Stimulated activated CD8-positive, alpha-beta memory T cell treated with anti-CD3 and anti-CD28 coated beads, Interleukin-2, amount 100 ng/mL, for 1 hour (primary cell): ENCODE measurements at places on chromosomes 11 and 22.

DNA sequence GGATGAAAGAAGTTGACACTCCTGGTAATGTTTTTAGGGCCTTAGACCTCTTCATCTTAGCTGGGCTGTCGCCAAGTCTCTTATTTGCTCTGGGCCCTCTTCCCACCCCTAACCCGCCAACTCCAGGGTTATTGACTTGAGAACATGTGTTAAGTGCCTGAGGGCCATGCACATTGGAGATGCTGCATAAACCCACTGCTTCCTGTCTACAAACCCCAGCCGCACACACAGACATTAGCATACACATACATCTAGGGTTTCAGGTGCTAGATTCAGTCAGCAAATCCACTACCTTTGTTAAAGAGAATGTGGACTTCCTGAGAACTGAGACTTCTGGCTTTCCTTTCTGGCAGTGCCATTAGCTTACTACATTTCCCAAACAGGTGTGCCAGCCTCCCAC, 817 bp downstream of the PANX3 start:
- no peak for DNase-seq

GRCh38 chr11:70552167-70553150, 154.1 kb downstream of the CTTN start:
- DNase-seq: no peak

- no peak for DNase-seq
Observed at GRCh38 chr22:24894998-24895397, 51.5 kb downstream of the LHFPL7 start.

- DNase-seq: no peak
Observed at GRCh38 chr11:111355956-111356659, 23.0 kb downstream of the POU2AF1 start.

DNA sequence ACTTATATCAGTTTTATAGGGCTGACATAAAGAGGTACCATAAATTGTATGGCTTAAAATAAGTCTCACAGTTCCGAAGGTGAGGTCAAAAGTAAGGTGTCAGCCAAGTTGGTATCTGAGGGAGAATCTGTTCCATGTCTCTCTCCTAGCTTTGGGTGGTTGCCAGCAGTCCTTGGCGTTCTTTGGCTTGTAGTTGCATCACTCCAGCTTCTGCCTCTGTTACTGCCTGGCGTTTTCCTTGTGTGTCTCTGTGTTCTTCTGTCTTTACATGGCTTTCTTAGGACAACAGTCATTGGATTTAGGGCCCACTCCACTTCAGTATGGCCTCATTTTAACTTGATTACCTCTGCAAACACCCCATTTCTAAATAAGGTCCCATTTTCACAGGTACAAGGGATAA, 16.7 kb downstream of the MMP7 start:
- no peak for DNase-seq

GRCh38 chr11:43947003-43947500, 4.6 kb downstream of the C11orf96 start:
- no peak for DNase-seq

DNA sequence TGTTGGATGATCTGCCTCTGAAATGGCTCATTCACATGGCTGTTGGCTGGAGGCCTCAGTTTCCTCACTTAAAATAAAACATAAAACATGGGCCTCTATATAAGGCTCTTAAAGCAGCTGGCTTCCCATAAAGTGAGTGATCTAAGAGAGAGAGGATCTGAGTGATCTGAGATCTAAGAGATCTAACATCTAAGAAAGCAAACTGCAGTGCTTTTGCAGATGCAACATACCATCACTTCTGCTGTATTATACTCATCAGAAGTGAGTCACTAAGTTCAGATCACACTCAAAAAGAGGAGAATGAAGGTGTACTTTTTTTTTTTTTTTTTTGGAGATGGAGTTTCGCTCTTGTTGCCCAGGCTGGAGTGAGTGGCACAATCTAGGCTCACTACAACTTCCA, 18.1 kb upstream of the HSPA8 start:
- DNase-seq: no peak

DNA sequence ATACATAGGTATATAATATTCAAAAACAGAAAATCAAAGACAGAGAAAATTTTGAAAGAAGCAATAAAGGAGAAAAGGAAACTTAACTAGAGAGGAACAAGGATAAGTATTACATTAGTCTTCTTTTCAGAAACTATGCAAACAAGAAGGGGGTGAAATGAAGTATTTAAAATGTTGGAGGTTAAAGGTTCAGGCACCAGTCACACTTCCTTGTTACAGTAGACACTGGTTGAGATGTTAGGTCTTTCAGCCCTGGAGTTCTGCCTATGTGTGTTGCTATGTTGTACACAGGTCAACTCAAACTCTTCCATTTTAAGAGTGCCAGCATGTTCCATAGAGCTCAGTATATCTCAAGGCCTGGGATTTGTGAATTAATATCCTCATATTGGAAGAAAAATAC, 6.0 kb upstream of the MS4A4A start:
- DNase-seq: no peak

GRCh38 chr11:66429983-66430602, 8.6 kb downstream of the MRPL11 start:
- peak; percentile 62 for DNase-seq

DNA sequence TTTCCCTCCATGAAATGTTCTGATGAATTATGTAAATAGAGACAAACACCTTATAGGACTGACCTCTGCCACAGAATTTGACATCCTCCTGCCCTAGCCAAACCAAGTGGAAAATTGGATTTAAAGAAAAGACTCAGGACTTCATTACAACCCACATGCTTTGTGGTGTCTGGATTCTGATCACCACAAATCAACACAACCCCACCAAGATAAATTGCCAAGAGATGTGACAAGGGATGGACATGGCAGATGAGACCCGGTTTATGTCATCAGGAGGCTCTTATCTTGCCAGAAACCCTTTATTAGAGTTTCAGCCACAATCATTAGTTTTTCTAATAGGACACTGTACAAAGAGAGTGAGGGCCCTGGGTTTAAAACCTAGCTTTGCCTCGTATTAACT, 57.9 kb upstream of the SLC6A5 start:
- DNase-seq: no peak

DNA sequence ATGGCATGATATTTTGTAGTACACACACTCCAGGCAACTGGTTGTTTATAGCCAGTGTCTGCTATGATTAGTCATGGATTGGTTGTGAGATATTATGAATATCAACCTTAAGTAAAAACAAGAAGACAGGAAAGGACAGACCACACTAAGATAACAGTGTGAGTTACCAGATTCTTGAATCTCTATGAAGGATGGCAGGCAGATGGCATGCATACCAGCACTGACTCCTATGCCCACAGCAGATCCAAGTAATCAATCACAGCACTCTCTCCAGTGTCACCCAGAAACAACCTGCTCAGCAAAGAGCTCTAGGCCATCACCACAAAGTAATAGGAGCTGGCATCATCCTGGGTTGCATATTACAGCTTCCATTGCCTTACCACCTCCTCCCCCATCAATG, 116.6 kb downstream of the GALNT18 start:
- no peak for DNase-seq

DNA sequence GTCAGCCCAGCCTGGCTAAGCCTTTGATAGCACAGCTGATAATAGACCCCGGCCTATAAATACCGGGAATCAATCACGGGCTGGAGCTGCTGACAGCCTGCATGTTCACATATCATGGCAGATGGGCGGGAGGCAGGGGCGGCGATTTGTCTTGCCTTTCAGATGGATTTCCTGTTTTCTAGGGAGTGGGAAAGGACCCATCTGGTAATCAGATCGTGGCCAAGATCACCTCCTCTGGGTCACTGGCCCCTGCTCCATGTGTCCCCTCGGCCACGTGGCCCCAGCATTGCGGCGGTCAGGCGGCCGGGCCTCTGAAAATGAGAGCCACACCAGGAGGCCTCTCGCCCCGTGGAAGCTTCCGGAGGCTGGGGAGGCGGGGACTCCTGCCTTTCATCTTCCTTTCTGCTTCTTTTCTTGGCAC, 36.6 kb downstream of the SMIM38 start:
- DNase-seq: no peak

DNA sequence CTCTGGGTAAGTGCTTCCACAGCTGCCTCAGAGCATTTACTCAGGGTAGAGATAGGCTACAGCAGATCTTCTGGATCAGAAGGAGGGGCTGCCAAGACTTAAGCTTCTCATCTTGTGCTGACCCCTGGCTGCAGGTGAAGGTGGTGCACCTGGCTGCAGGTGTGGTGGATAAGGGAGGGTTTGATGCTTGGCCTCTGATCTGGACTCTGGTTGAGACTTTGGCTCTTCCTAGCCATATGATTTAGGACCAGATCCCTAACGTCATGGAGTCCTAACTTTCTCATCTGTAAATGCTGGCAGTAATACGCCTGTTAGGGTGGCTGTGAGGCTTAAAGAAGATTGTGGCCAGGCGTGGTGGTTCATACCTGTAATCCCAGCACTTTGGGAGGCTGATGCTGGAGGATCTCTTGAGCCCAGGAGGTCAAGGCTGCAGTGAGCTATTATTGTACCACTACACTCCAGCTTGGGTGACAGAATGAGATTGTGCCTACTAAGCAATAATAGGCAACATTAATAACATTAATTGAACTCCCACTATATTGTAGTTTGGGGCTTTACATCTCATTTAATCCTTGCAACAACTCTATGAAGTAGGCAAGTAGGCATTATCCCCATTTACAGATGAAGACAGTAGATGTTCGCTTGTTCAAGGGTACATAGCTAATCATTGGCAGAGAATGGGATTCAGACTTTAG, 10.7 kb downstream of the DTX4 start:
- DNase-seq: no peak

DNA sequence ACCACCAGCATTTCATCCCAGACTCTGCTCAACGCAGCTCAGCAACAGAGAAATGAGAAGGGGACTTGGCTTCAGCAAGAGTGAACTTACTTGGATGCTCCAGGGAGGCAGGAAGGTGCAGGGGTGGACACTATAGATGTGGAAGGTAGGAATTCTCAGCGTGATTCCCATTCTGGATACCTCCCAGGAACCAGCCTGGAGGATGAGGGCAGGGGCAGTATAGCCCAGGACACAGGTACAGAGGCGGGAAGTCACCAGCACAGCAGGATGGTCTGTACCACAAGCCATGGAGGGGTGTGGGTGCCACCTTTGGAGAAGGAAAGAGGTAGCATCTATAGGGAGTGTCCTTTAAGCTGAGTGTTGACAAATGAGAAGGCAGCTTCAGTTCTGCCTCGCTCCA, 1275.2 kb downstream of the TBC1D22A start:
- no peak for DNase-seq

- no peak for DNase-seq
Observed at GRCh38 chr11:78270971-78271370, 82.3 kb downstream of the USP35 start.

DNA sequence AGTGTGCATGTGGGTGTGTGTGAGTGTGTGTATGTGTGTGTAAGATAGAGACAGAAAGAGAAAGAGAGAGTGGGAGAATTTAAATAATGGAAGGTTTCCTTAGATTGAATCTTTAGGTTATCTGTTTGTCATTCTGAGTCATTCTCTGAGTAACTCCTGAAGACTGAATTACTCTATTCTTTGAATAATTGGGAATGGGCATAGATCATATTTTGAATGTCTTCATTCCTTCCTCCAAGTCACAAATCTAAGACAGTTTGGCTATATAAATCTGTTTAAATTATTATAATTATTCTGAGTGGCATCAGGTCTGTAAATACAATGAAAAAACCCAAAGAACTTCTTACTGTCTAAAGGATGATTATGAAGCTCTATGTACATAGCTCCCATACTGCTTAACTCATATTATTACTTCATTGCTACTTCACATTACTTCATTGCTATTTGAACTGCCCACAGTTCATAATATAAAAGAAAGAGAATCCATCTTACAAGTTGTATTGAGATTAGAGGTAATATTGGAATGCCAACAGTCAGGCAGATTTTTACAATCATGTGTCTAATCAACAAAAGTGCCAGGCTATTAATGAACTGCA, 346.6 kb upstream of the CCDC179 start:
- DNase-seq: no peak

DNA sequence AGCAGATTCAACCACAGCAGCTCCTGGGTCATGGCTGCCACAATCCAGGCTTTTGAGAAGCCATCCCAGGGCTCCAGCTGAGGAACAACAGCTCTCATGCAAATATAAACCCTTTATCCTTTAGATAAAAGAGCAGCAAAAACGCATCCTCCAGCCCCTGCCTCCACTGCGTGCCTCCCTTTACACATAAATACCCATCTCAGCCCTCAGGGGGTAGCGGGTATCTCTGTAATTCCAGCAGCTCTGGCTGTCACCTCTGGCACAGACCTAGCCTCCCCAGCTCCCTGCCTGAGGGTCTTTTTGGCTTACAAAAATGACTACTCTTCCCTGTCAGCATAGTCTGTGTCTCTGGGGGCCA, 21.6 kb downstream of the LMO1 start:
- no peak for DNase-seq

DNA sequence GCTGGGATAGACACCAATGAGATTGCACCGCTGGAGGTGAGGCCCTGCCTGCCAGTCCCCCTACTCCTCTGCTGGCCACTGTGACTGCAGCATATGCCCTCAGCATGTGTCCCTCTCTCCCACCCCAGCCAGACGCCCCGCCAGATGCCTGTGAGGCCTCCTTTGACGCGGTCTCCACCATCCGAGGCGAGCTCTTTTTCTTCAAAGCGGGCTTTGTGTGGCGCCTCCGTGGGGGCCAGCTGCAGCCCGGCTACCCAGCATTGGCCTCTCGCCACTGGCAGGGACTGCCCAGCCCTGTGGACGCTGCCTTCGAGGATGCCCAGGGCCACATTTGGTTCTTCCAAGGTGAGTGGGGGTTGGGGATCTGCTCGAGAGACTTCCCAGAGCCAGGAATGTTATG, 5.7 kb upstream of the SMARCB1 start:
- DNase-seq: no peak

GRCh38 chr11:71302911-71303310, 50.5 kb upstream of the SHANK2 start:
- DNase-seq: no peak

GRCh38 chr11:4766420-4767043, 3.2 kb downstream of the OR51F1 start:
- no peak for DNase-seq

DNA sequence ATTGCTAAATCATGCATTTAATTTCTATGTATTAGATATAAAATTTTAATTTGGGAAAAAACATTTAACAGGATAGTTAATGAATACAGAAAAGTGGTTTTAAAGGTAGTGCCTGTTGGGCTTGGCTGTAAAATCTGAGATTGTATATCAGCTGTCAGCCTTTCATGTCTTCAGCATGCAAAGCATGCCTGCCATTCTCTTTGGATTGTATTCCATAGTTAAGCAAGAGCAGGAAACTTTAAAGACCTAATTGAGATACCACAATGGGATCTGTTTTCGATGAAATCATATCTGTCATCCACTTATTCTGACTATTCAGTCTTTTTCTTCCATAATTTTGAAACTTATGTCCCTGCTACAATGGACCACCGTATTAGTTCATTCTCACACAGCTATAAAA, 451.0 kb upstream of the DDI1 start:
- DNase-seq: no peak
